ENCODE measurements at places on chromosomes 12 and 14.
A peak's percentile ranks its signal among the peaks of the same experiment; 100 is the strongest.

GRCh38 chr14:72904840-72905561, 11.1 kb upstream of the DPF3 start:
- DNase-seq, result peak; percentile 77

GRCh38 chr12:77220586-77220985, 155.2 kb upstream of the E2F7 start:
- DNase-seq, result no peak

GRCh38 chr14:105660816-105661531, 134.6 kb downstream of the TMEM121 start:
- no peak for DNase-seq

GRCh38 chr14:22555384-22556011, 33.5 kb downstream of the DAD1 start:
- DNase-seq, result no peak

DNA sequence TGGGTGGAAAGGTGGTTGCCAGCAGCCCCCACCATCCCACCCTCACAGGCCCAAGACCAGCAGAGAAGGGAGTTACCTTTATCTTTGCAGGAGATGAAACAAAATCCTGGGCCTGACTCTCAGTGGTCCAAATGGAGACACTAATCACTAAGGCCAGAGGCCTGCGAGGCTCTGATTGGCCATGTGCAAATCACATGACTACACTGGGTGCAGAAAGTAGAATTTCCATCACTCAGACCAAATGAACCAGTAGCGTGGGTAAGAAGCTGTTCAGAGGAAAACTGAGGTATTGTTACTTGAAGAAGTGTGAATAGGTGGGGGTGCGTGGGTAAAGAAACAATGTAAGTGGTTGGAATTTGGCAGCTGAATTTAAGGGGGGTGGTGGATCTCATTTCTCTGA, 20.2 kb upstream of the PPP1CC start:
- no peak for DNase-seq

DNA sequence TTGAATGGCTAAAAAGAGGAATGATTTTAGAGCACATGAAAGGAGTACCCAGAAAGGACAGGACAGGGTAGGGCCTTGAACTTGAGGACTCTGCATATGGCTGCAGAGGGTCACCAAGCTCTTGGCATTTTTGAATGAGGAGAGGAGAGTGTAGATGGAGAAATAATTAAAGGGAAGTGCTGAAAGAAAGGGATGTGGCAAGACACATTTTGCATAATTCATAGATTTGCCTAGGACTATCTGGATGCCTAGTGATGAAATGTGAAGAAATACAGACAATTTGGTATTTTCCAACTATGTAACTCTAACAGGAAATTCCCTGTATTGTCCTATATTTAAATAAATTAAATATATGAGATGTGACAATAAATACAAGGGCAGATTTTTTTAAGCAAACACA, 27.5 kb upstream of the MDM1 start:
- no peak for DNase-seq

- no peak for DNase-seq
Measured at GRCh38 chr12:53326460-53327185, 5.2 kb upstream of the AAAS start.

GRCh38 chr12:9348906-9349518, 140.8 kb upstream of the PZP start:
- no peak for DNase-seq

DNA sequence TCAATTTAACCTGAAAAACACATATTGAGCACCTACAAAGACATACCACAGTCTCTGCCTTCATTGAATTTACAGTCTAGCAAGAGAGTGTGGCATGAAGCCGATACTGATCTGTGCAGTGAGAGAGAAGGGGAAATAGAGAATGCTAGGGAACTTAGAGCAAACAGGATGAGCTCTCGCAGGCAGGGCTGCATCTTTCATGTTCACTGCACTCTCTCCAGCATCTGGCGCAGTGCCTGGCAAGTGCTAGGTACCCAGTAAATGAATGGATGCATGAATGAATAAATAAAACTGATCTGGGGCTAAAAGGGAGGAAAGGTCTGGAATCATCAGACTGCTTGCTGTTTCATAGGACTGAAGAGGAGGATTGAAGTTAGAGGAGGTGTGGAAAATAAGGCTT, 256.5 kb upstream of the NPAS3 start:
- DNase-seq, result peak; percentile 34

DNA sequence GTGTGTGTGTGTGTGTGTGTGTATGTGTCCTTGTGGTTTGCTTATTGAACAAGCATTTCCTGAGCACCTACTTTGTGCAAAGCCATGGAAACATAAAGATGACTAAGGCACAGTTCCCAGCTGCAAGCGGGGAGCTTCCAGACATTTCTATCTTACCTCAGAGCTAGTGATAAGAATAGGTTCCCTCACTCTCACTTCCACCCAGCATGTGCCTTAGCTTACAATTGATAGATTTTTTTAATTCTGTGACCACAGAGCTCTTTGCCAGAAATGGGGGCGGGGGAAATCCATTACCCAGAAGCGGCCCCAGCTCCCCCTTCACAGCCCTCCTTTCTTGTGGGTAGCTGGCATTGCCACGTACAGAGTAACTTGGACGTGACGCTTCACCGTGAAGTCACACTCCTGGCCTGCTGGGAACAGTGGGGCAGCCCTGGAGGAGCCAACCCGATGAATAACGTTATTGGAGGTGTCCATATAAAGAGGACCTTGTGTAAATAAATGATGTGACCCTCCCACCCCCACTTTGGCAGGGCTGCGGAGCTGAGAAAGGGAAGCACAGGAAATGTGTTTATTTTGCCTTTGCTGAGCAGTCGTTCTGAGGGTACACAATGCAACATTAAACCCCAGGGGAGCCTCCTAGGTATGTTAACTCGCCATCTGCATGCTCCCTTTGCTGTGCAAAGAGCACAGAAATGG, 238.9 kb downstream of the CHST11 start:
- no peak for DNase-seq

DNA sequence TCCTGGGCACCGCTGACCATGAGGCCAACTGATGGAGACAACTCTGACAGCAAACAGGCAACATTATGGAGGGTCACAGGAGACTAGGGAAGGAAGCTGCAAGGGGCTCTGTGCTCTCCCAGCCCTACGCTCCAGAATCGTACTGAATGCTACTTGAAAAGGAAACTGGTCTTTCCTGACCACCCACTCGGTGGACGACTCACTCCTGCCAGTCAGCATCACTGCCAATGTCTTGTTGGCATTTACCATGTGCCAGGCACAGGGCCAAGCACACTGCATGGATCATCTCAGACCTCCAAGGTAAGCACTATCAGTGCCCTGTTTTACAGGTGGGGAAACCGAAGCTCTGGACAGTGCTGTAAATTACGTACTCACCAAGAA, 38.0 kb downstream of the CCDC85C start:
- no peak for DNase-seq

GRCh38 chr14:100749967-100750597, 23.4 kb downstream of the DLK1 start:
- no peak for DNase-seq

Data from pons (tissue), 1 donor.